Stimulated activated CD8-positive, alpha-beta memory T cell treated with anti-CD3 and anti-CD28 coated beads, Interleukin-4, amount 100 ng/mL, for 24 hours (primary cell): ENCODE measurements at places on chromosomes 5 and 9.

DNA sequence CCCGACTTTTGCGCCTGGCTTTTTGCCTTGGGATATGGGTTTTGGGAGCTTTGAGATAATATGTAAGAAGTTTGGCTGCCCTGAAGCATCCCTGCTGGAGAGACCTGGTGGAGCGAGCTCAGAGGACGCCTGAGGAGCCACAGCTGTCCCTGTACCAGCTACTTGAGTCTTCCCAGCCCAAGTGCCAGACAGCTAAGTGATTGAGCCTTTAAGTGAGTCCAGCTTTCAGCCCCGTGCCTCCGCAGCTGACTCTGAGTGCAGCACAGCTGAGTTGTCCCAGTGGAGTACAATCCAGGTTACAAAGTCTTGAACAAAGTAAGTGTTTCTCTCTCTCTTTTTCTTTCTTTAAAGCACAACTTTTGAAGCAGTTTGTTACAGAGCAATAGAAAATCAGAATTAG is 203.8 kb upstream of the DAP start:
- DNase-seq, result no peak

DNA sequence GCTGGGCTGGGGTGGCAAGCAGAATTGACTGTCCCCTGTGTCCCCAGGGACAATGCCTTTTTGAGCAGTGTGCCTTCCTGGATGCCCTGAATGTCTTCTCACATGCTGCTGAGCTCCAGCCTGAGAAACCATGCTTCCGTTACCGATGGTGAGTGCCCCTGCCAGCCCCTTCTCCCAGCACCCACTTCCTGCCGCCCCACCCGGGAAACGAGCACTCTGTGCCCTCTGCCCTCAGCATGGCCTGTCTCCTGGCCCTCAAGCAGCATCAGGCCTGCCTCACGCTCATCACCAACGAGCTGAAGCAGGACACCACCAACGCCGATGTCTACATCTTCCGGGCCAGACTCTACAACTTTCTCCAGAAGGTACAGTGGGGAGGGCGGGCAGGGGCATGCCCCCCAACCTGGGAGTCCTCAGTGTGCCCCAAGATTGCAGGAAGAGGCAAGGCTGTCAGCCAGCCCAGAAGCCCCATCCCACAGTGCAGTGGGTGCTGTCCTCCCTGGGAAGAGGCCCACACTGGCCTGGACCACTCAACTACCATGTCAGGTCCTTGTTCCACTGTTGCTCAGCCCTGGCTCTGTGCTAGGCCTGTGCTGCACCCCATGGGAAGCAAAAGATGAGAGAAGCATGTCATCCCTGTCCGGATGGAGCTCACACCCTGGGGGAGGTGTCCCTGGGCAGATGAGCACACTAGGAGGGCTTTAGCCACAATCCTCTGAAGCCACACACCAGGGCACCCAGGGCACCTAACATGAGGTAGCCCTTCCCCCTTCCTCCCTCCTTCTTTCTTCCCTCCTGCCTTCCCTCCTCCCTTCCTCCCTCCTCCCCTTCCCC is 4.4 kb downstream of the TTC16 start:
- DNase-seq, result no peak

- DNase-seq, result no peak
These were observed 65.7 kb upstream of the KCNN2 start for GRCh38 chr5:114296191-114296590.

DNA sequence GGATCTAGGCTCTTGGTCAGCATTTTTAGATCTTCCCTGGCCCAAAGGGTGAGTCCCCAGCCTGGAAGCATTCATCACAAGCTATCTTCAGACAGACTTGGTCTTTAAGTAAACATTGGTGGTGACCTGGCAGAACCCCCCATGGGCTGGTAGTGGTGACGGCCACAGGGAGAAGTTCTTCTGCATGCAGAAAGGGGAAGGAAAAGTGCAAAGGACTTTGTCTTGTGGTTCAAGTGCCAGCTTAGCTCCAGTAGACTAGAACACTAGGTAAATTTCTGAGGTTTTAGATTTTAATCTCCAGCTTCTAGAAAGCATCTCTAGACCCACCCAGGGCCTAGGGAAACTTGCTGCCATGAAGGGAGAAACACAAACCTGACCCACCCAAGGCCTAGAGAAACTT is 584.0 kb downstream of the CHSY3 start:
- DNase-seq, result no peak

DNA sequence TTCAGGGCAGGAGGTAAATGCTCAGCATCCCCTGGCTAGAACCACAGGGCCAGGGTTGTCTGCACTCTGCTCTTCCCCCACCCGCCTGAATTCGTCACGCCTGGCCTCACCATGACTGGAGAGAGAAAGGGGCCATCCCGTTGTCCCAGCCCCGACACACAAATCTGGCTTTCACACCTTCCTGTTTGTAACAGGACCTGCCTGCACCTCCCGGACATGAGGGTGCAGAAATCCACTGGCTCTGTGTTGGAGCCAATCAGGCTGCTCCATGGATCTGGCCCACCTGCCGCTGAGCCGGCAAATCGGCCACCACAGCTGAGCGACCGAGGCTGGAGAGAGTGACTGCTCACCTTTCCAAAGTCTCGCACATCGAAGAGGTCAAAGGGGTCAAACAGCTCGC is 53.4 kb downstream of the VAV2 start:
- DNase-seq, result no peak

DNA sequence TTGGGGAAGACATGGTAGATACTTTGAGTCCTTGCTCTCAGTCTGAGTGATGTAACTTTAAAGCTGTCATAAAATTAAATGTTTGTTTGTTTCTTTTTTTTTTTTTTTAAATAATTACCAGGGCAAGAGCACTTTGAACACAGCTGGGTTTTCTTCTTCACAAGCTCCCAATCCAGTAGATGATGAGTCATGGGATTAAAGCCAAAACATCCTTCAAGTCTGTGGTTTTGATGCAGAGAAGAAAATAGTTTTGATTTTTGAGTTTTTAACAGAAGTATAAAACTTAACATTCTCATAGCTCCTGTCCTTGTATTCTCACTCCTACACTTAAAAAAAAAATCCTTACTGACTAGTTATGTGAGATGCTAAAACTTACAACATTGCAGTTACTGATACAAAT is 34.8 kb upstream of the IL31RA start:
- DNase-seq, result no peak

- no peak for DNase-seq
These were observed 208.4 kb downstream of the CD180 start for GRCh38 chr5:66987949-66988838.

DNA sequence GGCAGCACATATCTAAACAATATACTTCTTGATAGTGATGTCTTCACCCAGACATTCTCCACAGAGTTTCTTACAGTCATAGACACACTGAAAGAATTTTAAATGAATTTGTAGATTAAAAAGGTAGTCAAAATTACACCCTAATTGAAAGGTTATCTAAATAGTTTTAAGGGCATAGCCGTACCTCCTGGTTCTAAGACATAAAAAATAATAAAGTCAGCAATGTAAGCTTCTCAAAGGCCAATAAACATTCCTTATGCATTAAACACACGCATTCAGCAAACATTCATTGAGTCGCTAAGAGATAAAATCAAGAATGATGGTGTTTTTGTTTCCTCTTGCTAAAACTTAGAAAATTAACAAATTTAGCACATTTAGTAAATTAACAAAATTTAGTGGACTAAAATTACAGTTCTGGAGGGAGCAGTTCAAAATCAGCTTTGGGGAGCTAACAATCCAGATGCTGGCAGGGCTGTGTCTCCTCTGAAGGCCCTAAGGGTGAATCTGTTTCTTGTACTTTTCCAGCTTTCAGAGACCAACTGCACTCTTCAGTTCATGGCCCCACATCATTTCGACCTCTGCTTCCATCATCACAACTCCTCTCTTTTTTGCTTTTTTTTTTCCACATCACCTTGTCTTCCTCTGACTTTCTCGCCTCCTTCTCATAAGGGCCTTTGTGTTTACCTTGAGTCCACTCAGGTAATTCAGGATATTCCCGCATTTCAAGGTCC is 516.5 kb downstream of the DNAH5 start:
- no peak for DNase-seq

DNA sequence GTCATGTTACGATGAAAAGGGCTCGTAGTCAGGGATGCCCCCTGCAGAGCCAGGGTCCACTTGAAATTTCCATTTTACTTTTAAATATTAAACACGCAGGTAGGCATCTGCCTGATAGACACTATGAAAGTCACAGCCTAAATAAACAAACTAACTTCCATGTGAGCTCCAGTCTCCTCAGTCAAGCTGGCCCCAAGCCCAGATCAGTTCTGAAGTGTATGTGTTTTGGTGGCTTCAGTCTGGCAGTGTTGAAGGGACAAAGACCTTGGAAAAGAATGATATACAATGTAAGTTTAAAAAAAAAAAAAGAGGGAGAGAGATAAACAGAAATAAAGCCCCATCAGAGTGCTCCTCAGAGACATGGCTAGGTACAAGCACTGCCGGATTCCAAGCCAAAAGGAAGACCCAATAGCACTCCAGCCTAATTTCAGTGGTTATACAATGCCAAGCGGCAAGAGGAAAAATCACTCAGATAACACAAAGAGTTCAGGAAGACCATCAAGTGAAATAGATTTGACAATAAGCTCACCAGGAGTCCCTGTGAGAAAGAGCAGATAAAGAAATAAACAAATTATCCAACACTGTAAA is 181.0 kb downstream of the BNC2 start:
- DNase-seq, result no peak
